ENCODE measurements at places on chromosomes 5 and 9. TPM values are rescaled to one million over a fixed set of nuclear protein-coding genes. Genes with fewer than 3 reads are reported as not detected.

EQTN gene
- not detected for total RNA-seq

GPR150 gene
- total RNA-seq = not detected

TRPM6 gene
- 1.8 TPM for total RNA-seq

OTULINL gene
- total RNA-seq = 15.9 TPM

MSMP gene
- total RNA-seq = not detected

PCDHGA2 gene
- total RNA-seq = 0.70 TPM

HK3 gene
- total RNA-seq = not detected

TBCA gene
- total RNA-seq = 263 TPM

MLLT3 gene
- 14.9 TPM for total RNA-seq

IFNB1 gene
- not detected for total RNA-seq

TUBB4B gene
- total RNA-seq = 687 TPM

POU4F3 gene
- total RNA-seq = 0.10 TPM

ADRA1B gene
- total RNA-seq = 16.4 TPM

PITX1 gene
- total RNA-seq = 31.0 TPM

EIF4E1B gene
- not detected for total RNA-seq

CCL28 gene
- total RNA-seq = 0.23 TPM

ATG12 gene
- 47.0 TPM for total RNA-seq

NUTM2G gene
- total RNA-seq = not detected

SLC45A2 gene
- total RNA-seq = not detected

OR1J2 gene
- not detected for total RNA-seq

SH3GL2 gene
- total RNA-seq = 0.06 TPM

RAB3C gene
- not detected for total RNA-seq

PCDHA4 gene
- total RNA-seq = 2.2 TPM

TNFSF8 gene
- not detected for total RNA-seq

SV2C gene
- not detected for total RNA-seq

INSL4 gene
- 16.7 TPM for total RNA-seq

SH3RF2 gene
- 2.5 TPM for total RNA-seq

Data from A549 treated with GW870086 at 1 μM for 4 hours (cell line).